ENCODE measurements at places on chromosomes 11 and 22.

DNA sequence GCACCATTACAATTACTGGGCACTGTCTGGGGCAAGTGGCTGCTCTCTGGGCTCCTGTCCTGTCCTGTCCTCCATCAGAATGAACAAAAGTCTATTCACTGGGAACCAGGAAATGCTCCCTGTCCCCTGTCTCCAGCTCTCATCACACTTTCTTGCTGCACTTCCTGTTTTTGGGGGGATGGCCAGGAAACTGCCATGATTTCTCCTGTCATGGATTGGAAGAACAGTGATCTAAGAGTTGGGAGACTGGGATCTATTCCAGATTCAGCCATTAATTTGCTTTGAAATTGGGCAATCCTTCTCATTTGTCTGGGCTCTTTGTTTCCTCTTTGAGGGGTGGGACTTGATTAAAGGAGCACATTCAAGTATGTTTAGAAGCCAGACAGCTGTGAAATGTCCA is 61.4 kb upstream of the KIRREL3 start:
- DNase-seq, result no peak

DNA sequence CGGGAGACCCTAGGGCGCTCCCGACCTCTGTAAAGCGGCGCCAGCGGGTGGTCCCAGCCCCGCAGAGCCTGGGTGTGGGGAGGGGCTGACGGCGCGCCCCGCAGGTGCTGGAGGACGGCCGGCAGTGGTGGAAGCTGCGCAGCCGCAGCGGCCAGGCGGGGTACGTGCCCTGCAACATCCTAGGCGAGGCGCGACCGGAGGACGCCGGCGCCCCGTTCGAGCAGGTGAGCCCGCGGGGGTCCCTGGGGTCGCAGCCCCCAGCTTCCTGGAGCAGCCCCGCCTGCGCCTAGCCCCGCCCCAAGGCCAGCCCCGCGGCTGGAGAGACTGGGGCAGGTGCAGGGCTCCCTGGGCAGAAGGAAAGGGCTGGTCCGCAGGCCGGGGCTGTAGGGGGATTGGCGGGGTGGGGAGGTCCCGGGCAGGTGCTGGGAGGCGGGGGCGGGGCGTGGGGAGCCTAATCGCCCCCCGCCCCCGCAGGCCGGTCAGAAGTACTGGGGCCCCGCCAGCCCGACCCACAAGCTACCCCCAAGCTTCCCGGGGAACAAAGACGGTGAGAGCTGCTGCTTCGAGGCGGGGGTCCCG is 19.7 kb downstream of the EPS8L2 start:
- DNase-seq, result no peak

GRCh38 chr11:122765487-122766131 is 72.7 kb upstream of the CRTAM start:
- DNase-seq, result no peak

- DNase-seq, result no peak
Observed at GRCh38 chr11:19955660-19956059, 204.6 kb downstream of the DBX1 start.

DNA sequence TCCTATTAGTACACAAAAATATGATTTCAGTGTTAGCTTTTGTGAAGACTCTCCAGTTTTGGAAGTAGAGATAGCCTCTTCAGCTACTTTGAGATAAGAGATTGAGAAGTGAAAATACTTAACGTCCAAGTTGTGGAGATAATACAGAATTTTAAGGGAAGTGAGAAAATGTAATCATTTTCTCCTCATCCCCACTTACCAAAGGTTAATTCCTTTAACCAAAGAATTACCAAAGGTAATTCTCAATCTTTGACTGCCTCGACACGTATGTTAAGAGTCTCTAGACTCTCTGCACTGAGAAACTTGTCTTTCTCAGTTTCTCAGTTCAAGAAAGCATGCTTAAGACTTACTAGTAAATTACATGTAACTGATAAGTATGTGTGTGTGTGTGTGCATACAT is 15.3 kb downstream of the C11orf54 start:
- no peak for DNase-seq

Data from cardiac fibroblast (primary cell).